Ovary (tissue), 10 donors: ENCODE measurements at places on chromosomes 13 and 19. TPM values are rescaled to one million over a fixed set of nuclear protein-coding genes. Genes with fewer than 3 reads are reported as not detected.

The PTGIR gene
- 0.46 TPM for total RNA-seq

The ZIC5 gene
- 0.10 TPM for total RNA-seq

The TMEM255B gene
- 4.6 TPM for total RNA-seq

The ZNF850 gene
- 5.0 TPM for total RNA-seq

The PRRG2 gene
- 1.7 TPM for total RNA-seq

The NALCN gene
- 0.69 TPM for total RNA-seq

GRCh38 chr13:90302107-90302506, 1045.4 kb upstream of the MIR17HG start:
- no peak overlapping the region for H3K27ac ChIP-seq
- DNase-seq, result no peak
- no peak overlapping the region for H3K4me3 ChIP-seq
- no peaks in the 10 kb centered on the region for H3K27me3 ChIP-seq
- H3K4me1 ChIP-seq, result no peaks in the 10 kb centered on the region

GRCh38 chr13:24097064-24097463, 63.5 kb upstream of the SPATA13 start:
- no peak overlapping the region for H3K27ac ChIP-seq
- no peaks in the 10 kb centered on the region for H3K27me3 ChIP-seq
- H3K36me3 ChIP-seq, result no peaks in the 10 kb centered on the region
- no peak overlapping the region for H3K4me3 ChIP-seq
- no peaks in the 10 kb centered on the region for H3K4me1 ChIP-seq
- no peak for DNase-seq

DNA sequence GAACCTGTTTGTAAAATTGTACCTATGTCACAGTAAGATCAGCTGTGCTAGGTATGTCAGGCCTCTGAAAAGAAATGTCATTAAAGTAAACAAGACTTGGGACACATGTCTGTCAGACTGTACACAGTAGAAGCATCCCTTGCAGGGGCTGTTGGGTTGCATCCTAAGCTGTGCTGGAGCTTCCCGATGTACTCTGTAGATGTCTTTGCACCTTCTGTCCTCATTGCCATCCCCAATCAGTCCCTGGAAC, 48.7 kb upstream of the GPR183 start:
- peaks cover 11% of the 10 kb centered on the region for H3K4me1 ChIP-seq
- H3K27me3 ChIP-seq, result no peaks in the 10 kb centered on the region
- H3K36me3 ChIP-seq, result no peaks in the 10 kb centered on the region
- no peak overlapping the region for H3K27ac ChIP-seq
- DNase-seq, result no peak

- no peak for DNase-seq
- H3K4me1 ChIP-seq, result no peaks in the 10 kb centered on the region
- no peaks in the 10 kb centered on the region for H3K36me3 ChIP-seq
- no peak overlapping the region for H3K27ac ChIP-seq
These were observed 1129.3 kb upstream of the PCDH20 start for GRCh38 chr13:62544928-62545327.

GRCh38 chr13:34152409-34152808, 334.5 kb downstream of the RFC3 start:
- DNase-seq, result no peak
- no peaks in the 10 kb centered on the region for H3K4me1 ChIP-seq
- no peaks in the 10 kb centered on the region for H3K27me3 ChIP-seq
- no peaks in the 10 kb centered on the region for H3K36me3 ChIP-seq

GRCh38 chr19:1412995-1413800, 5.8 kb downstream of the DAZAP1 start:
- DNase-seq, result no peak
- no peak overlapping the region for H3K4me3 ChIP-seq

DNA sequence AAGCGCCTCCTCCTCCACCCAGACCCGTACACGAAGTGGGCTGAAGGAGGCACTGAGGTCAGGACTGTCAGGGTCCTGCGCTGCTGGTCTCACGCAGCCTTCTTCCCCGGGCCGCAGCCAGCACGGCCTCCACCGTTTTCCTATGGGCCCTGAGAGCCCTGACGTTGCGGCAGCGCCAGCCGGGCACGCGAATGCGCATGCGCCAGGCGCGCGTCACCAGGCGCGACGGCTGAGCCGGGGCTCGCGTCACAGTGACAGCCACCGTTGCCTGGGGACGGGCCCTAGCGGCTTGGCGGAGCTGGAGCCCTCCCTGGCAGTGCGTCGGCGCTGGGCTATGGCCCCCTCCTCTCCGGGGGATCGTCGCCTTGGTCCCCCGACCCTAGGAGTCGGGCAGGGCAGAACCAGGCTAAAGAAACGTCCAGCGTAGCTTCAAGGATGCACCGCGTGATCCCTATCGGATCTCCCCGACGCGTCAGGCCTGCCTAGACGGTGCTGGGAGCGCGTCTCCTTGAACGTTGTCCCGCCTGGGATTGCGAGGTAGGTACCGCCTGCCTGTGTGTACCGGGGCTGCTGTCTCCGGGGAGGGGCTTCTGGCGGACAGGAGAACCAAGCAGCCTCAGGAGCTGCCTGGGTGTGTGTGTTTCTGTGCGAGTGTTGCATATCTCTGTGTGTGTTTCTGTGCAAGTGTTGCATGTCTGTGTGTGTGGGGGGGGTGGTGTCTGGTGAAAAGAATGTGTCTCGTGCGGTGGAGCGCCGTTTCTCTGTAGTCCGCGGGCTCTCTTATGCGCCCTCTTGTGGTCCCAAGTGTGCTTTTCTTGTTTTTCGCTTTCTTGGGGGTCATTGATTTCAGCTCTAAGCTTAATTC, 43.2 kb downstream of the ZNF571 start:
- H3K27ac ChIP-seq, result no peak overlapping the region
- no peak for DNase-seq
- no peaks in the 10 kb centered on the region for H3K4me1 ChIP-seq

GRCh38 chr13:98203646-98204326, 26.7 kb upstream of the RNF113B start:
- H3K27me3 ChIP-seq, result no peaks in the 10 kb centered on the region
- H3K4me1 ChIP-seq, result no peaks in the 10 kb centered on the region
- H3K27ac ChIP-seq, result no peak overlapping the region
- H3K4me3 ChIP-seq, result no peak overlapping the region
- no peaks in the 10 kb centered on the region for H3K36me3 ChIP-seq

DNA sequence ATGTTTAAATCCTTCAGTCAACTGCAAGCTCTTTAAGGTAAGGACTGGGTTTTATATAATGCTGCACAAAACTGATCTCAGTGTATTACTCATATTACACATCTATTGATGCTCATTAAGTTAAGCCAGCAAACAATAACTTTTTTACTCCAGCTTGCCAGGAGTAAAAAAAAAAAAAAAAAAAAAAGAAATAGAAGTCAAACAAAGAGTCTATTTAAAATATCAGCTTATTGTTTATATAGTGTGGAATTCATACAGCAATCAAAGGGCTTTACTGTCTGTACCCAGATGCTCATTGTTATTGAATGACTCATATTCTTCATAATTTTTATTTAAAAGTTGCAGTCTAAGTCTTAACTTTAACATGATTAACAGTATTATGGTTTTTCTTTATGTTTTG, 21.8 kb upstream of the KBTBD7 start:
- H3K4me3 ChIP-seq, result no peak overlapping the region
- H3K4me1 ChIP-seq, result no peaks in the 10 kb centered on the region
- no peaks in the 10 kb centered on the region for H3K27me3 ChIP-seq

- H3K4me1 ChIP-seq, result no peaks in the 10 kb centered on the region
- H3K36me3 ChIP-seq, result no peaks in the 10 kb centered on the region
- DNase-seq, result no peak
- H3K4me3 ChIP-seq, result no peak overlapping the region
- H3K27me3 ChIP-seq, result no peaks in the 10 kb centered on the region
These were observed 26.0 kb upstream of the UBAC2 start for GRCh38 chr13:99174533-99175100.

DNA sequence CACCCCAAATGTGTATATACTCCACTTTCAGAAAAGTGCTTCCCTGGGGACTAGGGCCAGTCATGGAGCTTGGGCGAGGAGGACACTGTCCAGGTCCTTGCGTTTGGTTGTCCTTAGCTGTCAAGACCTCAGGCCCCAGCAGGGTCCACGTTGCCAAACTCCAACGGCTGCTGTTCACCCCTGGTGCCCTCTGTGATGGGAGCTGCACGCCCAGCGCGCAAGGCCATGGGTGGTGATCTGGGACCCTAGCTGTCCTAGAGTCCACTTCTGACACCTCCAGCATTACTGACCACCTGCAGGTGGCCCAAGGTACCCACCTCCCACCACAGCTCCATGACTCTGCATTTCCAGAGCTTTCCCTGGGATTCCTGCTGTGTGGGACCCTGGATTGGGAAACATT, 4.0 kb downstream of the LRP3 start:
- DNase-seq, result no peak
- H3K4me1 ChIP-seq, result peaks cover 10% of the 10 kb centered on the region
- no peaks in the 10 kb centered on the region for H3K27me3 ChIP-seq
- no peaks in the 10 kb centered on the region for H3K36me3 ChIP-seq

GRCh38 chr19:3047496-3048189, 14.7 kb downstream of the TLE5 start:
- DNase-seq, result peak; percentile 88
- peak overlapping the region; percentile 35 for H3K4me3 ChIP-seq
- no peaks in the 10 kb centered on the region for H3K27me3 ChIP-seq
- no peaks in the 10 kb centered on the region for H3K4me1 ChIP-seq

DNA sequence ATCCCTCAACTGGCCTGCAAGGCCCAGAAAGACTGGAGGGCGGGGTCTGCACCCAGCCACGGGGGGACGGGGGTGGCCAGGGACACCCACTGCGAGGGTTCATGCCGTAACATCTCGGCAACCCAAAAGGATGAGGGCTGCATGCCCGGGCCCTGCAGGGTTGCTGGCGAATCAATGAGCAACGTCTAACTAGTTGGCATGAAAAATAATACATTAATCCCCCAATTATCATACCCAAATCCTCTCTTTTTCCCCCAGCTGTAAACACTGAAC, 232.2 kb downstream of the TUBA3C start:
- H3K27me3 ChIP-seq, result no peaks in the 10 kb centered on the region
- no peak overlapping the region for H3K27ac ChIP-seq
- H3K4me3 ChIP-seq, result no peak overlapping the region
- no peak for DNase-seq
- H3K4me1 ChIP-seq, result no peaks in the 10 kb centered on the region
